ENCODE measurements at places on chromosomes 3 and 15.

GRCh38 chr15:63491979-63492378 is 12.4 kb upstream of the USP3 start:
- no peak for DNase-seq

DNA sequence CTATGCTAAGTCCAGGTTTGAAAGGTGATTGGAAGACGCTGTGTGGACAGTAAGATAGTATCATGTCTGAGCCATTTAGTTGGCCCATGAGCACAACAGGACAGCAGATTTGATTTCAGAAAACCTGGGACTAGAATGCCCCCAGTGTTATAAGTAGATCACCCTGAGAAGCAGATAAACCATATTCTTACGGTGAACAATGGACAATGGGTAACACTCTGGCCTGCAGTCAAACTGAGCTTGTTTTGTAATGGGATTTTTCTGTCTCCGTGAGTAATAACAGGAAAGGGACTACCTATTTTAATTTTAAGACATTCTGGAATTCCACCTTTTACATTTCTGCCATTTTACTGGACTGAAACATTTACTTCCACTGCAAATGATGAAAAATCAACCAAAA is 71.5 kb downstream of the LDHAL6B start:
- no peak for DNase-seq

DNA sequence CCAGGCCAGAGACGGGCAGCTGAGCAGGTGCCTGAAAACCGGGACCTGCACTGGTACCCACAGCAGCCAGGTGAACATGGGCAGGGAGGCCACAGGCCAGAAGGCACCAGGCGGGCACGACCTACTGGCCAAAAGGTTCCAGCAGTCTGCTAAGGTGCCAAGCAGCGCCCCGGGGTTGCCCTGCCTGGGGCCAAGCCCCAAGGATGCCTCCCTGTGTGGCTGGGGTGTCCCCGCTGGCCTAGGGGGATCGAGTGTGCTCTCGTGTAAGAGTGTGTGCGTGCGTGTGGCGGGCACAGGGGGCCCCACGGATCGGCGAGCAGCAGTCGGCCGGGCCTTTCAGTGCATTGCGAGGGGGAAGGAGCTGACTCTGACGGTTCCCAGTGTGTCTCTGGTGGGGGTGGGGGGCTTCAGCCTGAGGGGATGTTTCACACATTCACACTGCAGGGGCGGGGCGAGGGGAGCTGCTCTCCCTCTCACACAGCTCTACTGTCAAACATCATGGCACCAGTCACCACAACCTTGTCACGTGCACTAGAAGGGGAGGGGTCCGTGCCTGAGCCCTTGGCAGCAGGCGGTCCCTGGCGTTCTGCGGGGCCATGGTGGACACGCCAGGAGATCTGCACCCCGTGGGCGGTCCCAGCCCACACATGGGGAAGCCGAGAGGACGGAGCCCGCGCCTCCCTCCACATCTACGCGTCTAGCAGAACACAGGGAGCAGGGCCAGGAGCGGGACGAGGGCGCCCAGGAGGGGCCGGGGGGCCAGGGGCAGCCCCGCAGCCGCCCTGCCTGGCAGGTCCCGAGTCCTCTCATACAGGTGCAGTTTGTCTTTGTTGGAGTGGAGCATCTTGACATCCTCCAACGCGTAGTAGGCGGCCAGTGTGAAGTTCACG is 44.5 kb downstream of the RGMA start:
- DNase-seq: no peak

GRCh38 chr3:142028243-142028777 is 121.0 kb downstream of the TFDP2 start:
- peak; percentile 47 for DNase-seq

GRCh38 chr15:67080900-67081431 is 15.6 kb downstream of the SMAD3 start:
- DNase-seq: peak; percentile 71

GRCh38 chr15:85941186-85941855 is 138.3 kb upstream of the AGBL1 start:
- no peak for DNase-seq

- no peak for DNase-seq
Observed at GRCh38 chr15:45326280-45326679, 52.1 kb downstream of the GATM start.

DNA sequence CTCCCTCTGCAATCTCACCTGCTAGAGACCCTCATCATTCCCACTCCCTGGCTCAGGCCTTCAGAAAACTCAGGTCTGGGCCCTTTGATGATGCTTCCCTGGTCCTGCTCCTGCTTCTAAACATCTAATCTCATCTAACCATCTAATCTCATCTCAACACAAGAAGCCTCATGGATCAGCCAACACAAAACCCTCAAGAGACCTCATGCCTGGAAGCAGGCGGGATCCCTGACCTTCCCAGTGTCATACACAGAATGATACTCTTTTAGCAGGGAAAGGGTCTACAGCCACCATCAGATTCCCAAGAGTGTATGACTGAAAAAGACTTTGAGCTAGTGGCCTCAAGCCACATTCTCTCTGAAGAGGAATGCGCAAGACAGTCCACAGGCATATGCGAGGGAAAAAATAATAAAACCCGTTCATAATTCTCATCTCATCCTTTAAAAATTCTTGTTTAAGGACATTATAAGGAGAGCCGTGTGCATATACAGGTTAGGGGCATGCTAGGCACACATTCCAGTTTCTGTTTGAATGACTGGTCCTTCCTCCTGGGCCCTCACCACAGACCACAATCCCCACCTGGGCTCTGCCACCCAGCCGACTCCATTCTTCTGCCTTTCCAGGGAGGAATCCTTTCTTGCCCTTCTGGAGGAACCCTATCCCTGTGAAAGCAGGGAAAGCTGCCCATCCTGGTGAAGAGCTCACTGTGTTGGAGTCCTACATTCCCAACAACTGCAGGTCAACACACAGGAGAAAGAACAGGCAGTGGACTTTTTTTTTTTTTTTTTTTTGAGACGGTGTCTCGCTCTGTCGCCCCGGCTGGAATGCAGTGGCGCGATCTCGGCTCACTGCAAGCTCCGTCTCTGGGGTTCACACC is 2.2 kb downstream of the ZXDC start:
- no peak for DNase-seq

- DNase-seq: no peak
Observed at GRCh38 chr3:195905970-195906864, 2.1 kb downstream of the TNK2 start.

DNA sequence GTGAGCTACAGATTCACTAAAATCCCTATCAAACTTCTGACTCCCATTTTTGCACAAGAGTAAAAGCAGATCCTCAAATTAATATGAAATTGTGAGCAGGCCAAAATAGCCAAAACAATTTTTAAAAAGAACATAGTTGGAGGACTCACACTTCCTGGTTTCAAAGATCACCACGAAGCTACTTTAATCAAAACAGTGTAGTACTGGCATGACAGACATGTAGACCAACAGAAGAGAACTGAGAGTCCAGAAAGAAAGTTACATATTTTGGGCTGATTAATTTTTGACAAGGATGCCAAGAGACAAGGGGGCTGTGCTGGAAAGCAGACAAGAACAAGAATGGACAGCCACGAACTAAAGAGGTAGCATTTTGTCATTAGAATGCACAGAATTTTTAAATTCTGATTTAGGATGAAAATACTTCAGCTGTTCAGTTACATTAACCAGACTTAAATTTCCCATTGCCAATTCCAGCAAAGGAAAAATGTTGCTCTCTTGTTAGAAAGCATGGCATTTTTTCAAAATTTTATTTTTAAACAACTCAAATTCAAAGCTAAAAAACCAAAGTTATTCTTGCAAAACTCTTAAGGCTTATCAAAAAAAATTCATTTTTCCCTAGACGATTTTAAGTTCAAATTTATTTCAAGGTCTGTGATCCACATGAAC is 14.0 kb downstream of the RYK start:
- no peak for DNase-seq

GRCh38 chr3:10695595-10696285 is 120.3 kb upstream of the SLC6A11 start:
- no peak for DNase-seq

GRCh38 chr3:65196663-65197062 is 508.9 kb upstream of the ADAMTS9 start:
- DNase-seq: no peak
